ENCODE measurements at places on chromosomes 5 and 9. TPM values are rescaled to one million over a fixed set of nuclear protein-coding genes. Genes with fewer than 3 reads are reported as not detected.
A peak's percentile ranks its signal among the peaks of the same experiment; 100 is the strongest.

Gene BARHL1
- polyA plus RNA-seq = not detected

Gene LHX3
- polyA plus RNA-seq = not detected

Gene BSPRY
- 12.0 TPM for polyA plus RNA-seq

Gene LPAR1
- polyA plus RNA-seq = 24.2 TPM

Gene OMD
- 0.18 TPM for polyA plus RNA-seq

- no peak for DNase-seq
Measured at GRCh38 chr9:108150736-108151586, 661.4 kb upstream of the KLF4 start.

- no peak for DNase-seq
Measured at GRCh38 chr5:92912283-92912682, 668.7 kb downstream of the NR2F1-AS1 start.

GRCh38 chr5:170632985-170633234 lies 129.1 kb downstream of the KCNIP1 start:
- peak; percentile 85 for DNase-seq

DNA sequence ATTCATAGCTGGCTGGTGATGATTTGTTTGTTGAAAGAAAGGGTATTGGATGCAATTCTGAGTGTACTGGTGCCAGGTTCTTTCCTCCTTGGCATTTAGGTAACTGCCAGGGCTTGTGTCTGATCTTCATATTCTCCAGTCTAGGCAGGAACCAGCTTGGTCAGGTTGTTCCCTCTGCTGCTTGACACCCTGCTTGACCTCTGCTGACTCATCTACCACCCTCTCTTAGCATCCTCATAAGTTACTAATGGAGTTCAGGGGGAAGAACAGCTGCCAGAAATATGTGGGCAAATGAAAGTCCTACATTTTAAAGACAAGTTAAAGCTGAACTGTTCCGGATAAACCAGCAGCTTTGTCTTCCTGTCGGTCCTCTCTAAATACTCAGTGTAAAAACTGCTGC lies 116.1 kb upstream of the TNC start:
- DNase-seq = peak; percentile 19

- no peak for DNase-seq
Measured at GRCh38 chr9:15248621-15249020, 58.4 kb downstream of the TTC39B start.
